ENCODE measurements at places on chromosomes 7 and 10.

GRCh38 chr7:80623503-80624252 lies 14.8 kb upstream of the CD36 start:
- no peak for DNase-seq

GRCh38 chr10:124546957-124547646 lies 85.5 kb downstream of the LHPP start:
- DNase-seq = no peak

GRCh38 chr10:127987467-127988380 lies 80.8 kb downstream of the PTPRE start:
- no peak for DNase-seq

DNA sequence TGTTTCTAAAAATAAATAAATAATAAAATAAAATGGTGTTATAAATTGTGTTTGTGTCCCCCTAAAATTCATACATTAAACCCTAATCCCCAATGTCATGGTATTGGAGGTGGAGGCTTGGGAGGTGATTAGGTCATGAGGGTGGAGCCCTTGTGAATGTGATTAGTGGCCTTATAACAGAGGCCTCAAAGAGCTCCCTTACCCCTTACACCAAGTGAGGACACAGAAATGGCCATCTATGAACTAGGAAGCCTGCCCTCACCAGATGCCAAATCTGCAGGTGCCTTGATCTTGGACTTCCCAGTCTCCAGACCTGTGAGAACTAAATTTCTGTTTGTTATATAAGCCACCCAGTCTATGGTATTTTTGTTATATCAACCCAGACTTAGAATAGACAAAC lies 738.7 kb downstream of the PARD3 start:
- DNase-seq = no peak

DNA sequence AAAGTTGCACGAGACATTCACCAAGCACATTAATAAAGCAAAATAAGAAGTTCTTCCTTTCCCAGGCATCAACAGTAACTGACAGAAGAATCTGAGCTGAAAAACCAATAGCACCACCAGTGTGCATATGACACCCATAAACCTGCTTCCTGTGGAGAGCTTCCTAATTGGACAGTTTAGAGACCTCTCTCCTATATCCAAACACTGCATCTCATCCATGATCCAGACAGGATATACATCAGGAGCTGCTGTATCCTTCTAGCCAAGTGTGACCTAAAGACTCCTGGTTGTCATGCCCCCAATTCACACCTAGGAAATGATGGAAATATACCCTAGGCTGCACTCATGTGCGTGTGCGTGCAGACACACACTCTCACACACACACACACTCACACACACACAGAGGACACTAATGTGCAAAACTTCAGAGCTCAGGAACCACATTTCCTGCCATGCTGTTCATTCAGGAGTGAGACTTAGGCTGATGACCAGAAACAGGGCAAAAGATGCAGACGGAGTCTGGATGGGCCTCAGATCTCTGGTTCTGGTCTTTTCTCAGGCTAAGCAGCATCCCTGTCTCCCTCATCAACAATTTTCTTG lies 58.0 kb downstream of the MAP3K8 start:
- DNase-seq = no peak

DNA sequence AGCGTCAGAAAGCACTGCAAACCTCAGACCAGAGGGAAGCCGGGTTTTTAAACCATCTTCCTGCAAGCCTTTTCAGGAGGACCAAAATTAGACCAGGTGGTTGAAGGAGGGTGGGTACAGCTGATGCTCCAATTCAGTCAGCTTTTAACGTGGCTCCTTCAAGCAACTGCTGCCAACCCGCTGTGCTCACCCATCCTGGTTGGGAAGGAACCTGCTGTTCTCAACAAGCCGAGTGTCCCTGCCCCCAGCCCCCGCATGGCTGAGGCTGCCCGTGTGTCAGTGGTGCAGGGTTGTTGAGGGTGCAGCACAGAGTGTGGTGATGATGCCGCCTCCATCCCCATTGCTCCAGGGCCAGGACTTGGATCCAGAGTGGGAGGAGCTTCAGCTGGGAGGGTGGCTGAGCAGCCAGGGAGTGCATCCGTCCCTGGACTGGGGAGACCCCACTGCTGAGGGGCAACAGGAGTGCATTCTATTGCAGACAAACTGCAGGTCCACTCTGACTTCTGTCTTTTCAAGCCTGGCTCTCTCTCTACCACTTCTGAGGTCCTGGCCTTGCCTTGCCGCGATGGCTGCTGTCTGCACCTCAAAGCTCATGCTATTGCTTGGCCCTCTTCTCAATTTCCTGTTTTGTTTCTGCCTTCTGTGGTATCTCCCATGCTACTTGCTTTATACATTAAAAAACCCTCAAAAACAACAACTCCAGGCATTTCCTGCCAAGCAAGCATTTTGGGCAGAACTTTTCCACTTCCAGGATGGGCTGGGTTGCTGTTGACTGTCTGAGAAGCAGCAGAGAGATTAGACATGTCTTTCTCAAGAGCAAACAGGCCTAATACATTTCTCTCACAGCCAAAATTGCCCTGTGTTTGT lies 134.7 kb downstream of the DNAJB6 start:
- no peak for DNase-seq

- DNase-seq = no peak
These were observed 61.1 kb upstream of the IL6 start for GRCh38 chr7:22665923-22666322.

- DNase-seq = no peak
These were observed 56.6 kb downstream of the MKLN1 start for GRCh38 chr7:131384286-131384635.

DNA sequence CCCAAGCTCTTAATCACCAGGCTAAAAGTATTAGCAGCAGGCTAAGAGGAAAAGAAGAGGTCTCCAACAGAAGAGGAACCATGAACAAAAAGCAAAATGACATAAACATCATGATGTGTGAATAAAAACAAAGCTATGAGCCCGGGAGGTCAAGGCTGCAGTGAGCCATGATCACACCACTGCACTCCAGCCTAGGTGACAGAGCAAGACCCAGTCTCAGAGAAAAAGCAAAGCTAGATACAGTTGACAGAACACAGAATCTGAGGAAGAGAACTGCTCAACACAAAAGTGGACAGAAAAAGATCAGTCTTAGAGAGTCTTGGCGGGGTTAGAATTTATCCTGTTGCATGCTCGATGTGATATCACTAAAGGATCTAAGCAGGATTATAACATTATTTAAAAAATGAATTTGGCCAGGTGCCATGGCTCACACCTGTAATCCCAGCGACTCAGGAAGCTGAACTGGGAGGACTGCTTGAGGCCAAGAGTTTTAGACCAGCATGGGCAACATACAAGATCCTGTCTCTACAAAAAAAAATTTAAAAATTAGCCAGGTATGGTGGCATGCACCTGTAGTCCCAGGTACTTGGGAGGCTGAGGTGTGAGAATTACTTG lies 37.5 kb downstream of the NT5C2 start:
- no peak for DNase-seq

GRCh38 chr10:72008096-72008981 lies 44.1 kb downstream of the CHST3 start:
- DNase-seq = no peak

GRCh38 chr7:116426428-116427156 lies 72.9 kb upstream of the CAV2 start:
- no peak for DNase-seq

DNA sequence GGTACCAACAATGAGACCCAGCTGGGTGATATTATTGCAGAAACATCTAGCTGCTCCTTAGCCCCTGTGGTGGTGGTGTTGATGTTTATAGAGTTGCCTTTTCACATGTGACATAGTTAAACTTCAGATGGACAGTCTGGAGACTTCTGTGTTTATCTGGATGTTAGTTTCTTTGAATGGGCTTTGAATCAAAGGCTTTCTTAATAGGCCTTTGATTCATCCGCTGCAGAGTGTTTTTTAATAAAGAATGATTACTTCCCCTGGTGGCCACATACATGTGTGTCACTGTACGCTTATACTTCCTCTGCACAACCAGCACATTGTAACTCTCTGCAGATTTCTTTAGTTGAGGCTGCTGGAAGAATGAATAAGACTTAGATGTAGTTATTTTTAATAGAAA lies 221.0 kb downstream of the DYNC1I1 start:
- no peak for DNase-seq

- no peak for DNase-seq
These were observed 27.9 kb upstream of the ASCC1 start for GRCh38 chr10:72243822-72244437.

- peak; percentile 21 for DNase-seq
These were observed 3.0 kb upstream of the CALHM3 start for GRCh38 chr10:103481974-103482531.

GRCh38 chr10:96014473-96015102 lies 28.8 kb upstream of the CCNJ start:
- DNase-seq = no peak

DNA sequence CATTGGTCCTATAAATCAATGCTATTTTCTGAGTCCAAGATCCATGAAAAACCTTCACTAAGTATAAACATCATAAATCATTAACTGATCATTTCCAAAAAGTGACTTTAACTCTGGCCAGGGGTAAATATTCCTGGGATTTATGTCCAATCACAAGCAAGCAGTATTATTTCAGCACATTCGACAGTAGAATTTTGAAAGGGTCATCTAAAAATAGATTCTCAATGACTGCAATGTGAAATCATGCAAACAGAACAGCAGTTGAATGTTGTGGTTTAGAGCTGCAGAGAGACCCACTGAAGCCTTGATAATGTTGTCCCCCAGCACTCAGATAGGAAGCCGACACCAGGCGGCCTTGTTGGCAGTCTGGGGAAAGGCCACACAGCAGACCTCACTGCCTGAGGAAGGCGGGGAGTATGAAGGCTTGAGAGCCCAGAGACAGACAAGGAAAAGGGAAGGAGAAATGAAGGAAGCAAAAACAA lies 38.1 kb downstream of the FAM107B start:
- no peak for DNase-seq

- no peak for DNase-seq
These were observed 288.0 kb upstream of the SEMA3C start for GRCh38 chr7:81206667-81207360.

- DNase-seq = no peak
These were observed 128.3 kb downstream of the GATA3 start for GRCh38 chr10:8182806-8183205.

GRCh38 chr10:96700374-96701099 lies 19.8 kb downstream of the PIK3AP1 start:
- no peak for DNase-seq

DNA sequence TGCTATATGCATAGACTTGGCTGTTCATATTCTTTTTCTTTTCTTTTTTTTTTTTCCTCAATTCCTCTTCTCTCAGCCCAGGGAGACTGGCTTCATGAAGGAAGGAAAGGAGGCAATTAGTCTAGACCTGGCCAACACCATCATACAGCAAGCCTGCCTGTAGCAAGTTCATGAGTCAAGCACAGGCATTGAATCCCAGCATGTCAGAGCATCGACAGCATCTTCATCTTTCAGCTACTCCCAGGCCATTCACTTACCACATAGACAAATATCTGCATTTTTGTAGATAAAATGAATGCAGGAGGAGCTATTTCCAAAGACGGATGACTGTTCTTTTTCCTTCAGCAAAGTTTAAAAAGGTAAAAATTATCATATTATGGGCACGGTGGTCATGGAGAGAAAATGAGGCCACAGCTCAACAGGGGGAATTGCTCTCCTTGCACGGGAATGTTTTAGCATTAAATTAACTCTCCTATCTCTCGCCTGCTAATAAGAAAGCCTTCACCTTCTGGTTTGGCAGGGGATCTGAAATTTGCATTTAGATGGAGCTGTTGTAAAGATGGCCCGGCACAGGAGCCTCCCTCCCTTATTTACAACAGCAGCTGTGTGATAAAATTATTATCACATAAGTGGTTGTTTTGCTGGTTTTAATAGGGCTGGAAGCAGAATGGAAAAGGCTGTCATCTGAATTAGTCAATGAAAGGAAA lies 626.5 kb upstream of the AUTS2 start:
- no peak for DNase-seq

DNA sequence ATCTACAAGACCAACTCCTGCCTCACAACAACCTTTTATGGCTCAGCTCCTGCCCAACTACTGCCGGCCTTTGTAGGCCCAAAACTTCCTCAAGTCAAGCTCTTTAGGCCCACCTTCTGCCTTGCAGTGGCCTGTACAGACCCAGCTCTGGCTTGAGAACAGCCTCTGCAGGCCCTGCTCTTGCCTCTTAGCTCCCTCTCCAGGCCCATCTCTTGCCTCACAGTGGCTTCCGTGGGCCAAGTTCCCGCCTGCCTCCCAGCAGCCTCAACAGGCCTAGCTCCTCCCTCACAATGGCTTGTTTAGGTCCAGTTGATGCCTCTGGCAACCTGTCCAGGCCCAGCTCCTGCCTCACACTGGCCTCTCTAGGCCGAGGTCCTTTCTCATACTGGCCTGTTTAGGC lies 32.4 kb upstream of the VKORC1L1 start:
- DNase-seq = no peak

DNA sequence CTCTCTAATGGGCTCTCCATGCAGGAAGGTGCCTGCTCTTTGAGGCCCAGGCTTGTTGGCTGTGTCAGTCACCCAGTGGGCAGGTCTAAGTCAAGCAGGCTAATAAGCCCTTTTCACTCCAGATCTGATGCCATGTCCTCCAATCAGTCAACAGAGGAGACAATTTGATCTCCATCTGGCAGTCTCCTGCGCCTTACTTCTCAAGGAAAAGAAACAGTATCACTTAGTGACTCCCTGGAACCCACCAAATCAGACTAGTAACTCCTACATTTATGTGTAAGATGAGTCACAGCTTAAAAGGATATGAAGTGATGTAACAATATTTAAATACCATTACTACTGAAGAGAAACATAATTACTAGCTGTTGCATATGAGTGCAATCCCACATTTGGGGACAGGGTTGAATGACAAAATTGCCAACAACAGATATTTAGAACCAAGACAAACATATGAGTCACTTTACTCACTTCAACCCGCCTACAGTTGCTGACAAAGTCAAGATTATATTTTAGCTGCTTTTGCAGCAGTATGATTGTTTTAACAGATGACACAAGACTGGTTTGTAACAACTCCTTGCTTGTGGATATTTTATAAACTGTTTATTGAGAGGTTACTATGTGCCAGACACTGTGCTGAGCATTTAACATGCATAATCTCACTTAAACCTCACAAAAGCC lies 72.1 kb downstream of the USP6NL start:
- no peak for DNase-seq

GRCh38 chr10:77756319-77757232 lies 119.0 kb upstream of the KCNMA1 start:
- DNase-seq = peak; percentile 12

GRCh38 chr10:95480102-95480900 lies 80.9 kb downstream of the SORBS1 start:
- DNase-seq = no peak

DNA sequence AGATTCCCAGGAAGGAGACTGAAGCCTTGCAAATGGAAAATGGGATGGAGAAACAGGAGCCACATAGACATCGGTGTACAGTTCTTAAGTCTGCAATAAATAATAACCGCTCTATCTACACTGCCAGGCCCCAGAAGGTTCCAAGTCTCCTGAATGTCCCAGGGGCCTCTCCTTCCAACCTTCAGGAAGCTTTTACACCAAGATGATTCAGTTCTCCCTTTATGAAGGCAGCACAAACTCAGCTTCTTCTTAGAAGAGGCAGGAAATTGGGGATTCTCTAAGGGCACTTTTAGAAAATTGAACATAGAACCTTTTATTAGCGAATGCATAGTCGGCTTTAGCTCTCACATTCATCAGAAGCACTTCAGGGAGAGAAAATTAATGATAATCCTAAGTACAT lies 130.8 kb upstream of the LYZL1 start:
- DNase-seq = no peak
